ENCODE measurements at places on chromosomes 11 and 22. TPM values are rescaled to one million over a fixed set of nuclear protein-coding genes. Genes with fewer than 3 reads are reported as not detected.

- no peaks in the 10 kb centered on the region for H3K4me1 ChIP-seq
- no peaks in the 10 kb centered on the region for H3K27me3 ChIP-seq
- no peak for DNase-seq
- no peak overlapping the region for H3K27ac ChIP-seq
Observed at GRCh38 chr11:92740276-92740675, 229.2 kb upstream of the MTNR1B start.

DNA sequence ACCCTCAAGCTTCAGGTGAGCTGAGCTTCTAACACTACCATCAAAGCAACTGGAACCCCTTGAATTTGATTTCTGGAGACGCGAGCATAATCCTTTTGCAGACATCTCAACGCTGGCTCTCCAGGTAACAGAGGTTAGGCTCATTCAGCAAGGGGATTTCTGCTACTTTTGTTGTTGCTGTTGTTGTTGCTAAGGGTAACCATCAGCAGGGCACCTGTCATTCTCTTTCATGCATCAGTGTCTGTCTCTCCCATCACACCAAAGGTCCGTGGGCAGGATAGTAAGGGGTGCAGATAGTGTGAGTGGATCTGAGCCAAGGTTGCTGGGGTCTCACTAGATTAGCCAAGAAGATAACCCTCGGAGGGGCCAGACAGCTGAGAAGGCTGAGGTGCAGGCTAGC, 90.3 kb downstream of the TP53I11 start:
- no peaks in the 10 kb centered on the region for H3K36me3 ChIP-seq
- no peaks in the 10 kb centered on the region for H3K4me1 ChIP-seq
- H3K27ac ChIP-seq, result no peak overlapping the region
- H3K4me3 ChIP-seq, result no peak overlapping the region

- H3K36me3 ChIP-seq, result no peaks in the 10 kb centered on the region
- DNase-seq, result no peak
- no peaks in the 10 kb centered on the region for H3K4me1 ChIP-seq
Observed at GRCh38 chr11:95262994-95263765, 32.2 kb upstream of the SESN3 start.

DNA sequence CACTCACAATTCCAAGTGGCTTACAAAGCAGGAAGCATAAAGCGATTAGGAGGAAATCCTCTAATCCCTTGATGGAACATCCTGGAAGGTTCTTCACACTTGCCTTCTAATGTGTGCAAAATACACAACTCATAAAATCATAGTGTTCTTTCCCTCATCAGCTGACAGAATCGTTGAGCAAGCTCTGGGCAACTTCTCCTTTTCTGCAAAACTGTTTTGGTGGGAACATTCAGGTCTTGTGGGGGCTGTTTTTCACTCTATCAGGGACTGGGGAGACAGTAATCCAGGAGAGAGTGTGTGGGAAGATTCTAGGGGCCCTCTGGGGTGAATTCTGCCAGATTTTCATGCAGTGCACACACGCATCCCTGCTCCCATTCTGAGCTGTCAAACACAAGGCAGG, 53.2 kb downstream of the IRAG1 start:
- no peak for DNase-seq
- H3K4me1 ChIP-seq, result no peaks in the 10 kb centered on the region
- no peaks in the 10 kb centered on the region for H3K27me3 ChIP-seq
- no peak overlapping the region for H3K4me3 ChIP-seq
- H3K36me3 ChIP-seq, result no peaks in the 10 kb centered on the region

GRCh38 chr11:134355136-134355535, 23.3 kb downstream of the GLB1L2 start:
- no peak overlapping the region for H3K4me3 ChIP-seq
- H3K27me3 ChIP-seq, result no peaks in the 10 kb centered on the region
- H3K27ac ChIP-seq, result no peak overlapping the region
- DNase-seq, result no peak

DNA sequence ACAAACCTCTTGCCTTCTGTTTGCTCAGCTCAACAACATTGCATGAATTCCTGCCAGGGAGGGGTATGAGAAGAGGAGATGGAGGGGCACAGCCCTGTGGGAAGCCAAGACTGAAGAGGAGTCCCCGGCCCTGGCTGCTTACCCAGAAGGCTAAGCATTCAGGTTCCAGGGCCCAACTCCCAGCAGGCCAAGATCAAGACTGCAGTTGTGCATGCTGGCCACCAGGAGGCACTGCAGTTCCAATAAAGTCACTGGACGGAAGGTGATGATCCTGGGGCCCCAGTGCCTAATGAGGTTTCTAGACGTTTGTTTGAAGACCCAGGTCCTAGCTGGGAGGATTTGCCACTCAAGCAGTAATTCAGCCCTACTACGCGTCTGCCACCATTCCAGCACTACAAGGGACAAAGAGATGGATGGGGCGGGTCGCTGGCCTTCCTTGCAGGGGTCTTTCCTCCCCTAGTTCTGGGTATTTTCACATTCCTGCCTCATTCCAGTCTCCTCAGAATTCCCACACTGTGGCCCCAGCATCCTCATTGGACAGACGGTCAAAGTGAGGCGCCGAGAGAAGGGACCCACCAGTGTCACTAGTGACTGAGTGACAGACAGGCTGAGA, 23.6 kb downstream of the ALX4 start:
- no peaks in the 10 kb centered on the region for H3K27me3 ChIP-seq
- H3K36me3 ChIP-seq, result no peaks in the 10 kb centered on the region
- no peak overlapping the region for H3K4me3 ChIP-seq
- no peak overlapping the region for H3K27ac ChIP-seq

DNA sequence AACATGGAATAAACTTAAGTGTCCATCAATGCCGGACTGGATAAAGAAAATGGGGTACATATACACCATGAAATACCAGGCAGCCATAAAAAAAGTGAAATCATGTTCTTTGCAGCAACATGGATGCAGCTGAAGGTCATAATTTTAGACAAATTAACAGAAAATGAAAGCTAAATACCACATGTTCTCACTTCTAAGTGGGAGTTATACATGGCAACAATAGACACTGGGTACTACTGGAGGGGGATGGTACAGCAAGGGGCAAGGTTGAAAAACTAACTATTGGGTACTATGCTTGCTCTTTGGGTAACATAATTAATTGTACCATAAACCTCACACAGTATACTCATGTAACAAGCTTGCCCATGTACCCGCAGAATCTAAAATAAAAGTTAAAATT, 851.6 kb downstream of the DLG2 start:
- no peak for DNase-seq
- H3K36me3 ChIP-seq, result no peaks in the 10 kb centered on the region
- H3K27me3 ChIP-seq, result no peaks in the 10 kb centered on the region
- H3K27ac ChIP-seq, result no peak overlapping the region
- no peak overlapping the region for H3K4me3 ChIP-seq

DNA sequence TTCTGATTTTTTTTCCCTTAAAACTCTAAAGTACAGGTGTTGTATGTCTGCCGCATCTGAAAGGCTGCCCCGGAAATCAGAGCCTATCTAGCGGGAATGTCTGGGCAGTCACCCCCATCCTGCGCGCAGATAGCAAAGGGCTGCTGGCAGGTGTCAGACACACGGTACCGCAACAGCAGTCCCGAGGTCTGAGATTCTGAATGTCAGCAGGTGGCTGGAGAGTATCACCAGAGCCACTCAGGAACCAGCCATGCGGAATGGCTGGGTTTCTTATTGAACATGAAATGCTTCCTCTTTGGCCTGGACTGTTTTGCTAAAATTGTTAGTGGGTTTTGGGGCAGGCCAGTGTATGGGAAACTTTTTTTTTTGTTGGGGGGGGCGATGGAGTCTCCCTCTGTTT, 53.3 kb downstream of the CERK start:
- no peak overlapping the region for H3K4me3 ChIP-seq
- peaks cover 13% of the 10 kb centered on the region for H3K4me1 ChIP-seq
- DNase-seq, result no peak
- H3K36me3 ChIP-seq, result no peaks in the 10 kb centered on the region
- no peak overlapping the region for H3K27ac ChIP-seq
- no peaks in the 10 kb centered on the region for H3K27me3 ChIP-seq

The MCAT gene
- 13.7 TPM for polyA plus RNA-seq

The DNAJB13 gene
- polyA plus RNA-seq, result 0.99 TPM

The APIP gene
- 13.5 TPM for polyA plus RNA-seq

The RASD2 gene
- 0.57 TPM for polyA plus RNA-seq

The OR5B12 gene
- not detected for polyA plus RNA-seq

All from pancreas (tissue), 10 donors.